ENCODE measurements at places on chromosomes 16 and 17. TPM values are rescaled to one million over a fixed set of nuclear protein-coding genes. Genes with fewer than 3 reads are reported as not detected.

EFCAB3 gene
- total RNA-seq, result not detected

SLC4A1 gene
- not detected for total RNA-seq

SLFN12L gene
- total RNA-seq, result 0.33 TPM

CCL8 gene
- not detected for total RNA-seq

HAS3 gene
- 6.9 TPM for total RNA-seq

TP53TG3 gene
- total RNA-seq, result 1.2 TPM

ARL5C gene
- not detected for total RNA-seq

ATP1B2 gene
- total RNA-seq, result 0.08 TPM

ORC6 gene
- total RNA-seq, result 33.5 TPM

SPNS3 gene
- 0.10 TPM for total RNA-seq

GGT6 gene
- total RNA-seq, result not detected

PNMT gene
- total RNA-seq, result 2.4 TPM

CLEC18C gene
- total RNA-seq, result not detected

KRTAP29-1 gene
- not detected for total RNA-seq

KIF2B gene
- not detected for total RNA-seq

CSH1 gene
- not detected for total RNA-seq

KRTAP2-2 gene
- not detected for total RNA-seq

NACA2 gene
- total RNA-seq, result not detected

OR1E1 gene
- not detected for total RNA-seq

EVI2A gene
- total RNA-seq, result not detected

WNT9B gene
- total RNA-seq, result not detected

ZNF629 gene
- total RNA-seq, result 19.2 TPM

PLCG2 gene
- 10.8 TPM for total RNA-seq

TBC1D3H gene
- not detected for total RNA-seq

NEUROD2 gene
- total RNA-seq, result not detected

ACSM2A gene
- total RNA-seq, result not detected

GPR142 gene
- total RNA-seq, result not detected

CCL13 gene
- total RNA-seq, result not detected

CA5A gene
- total RNA-seq, result not detected

TM4SF5 gene
- not detected for total RNA-seq

PERCC1 gene
- not detected for total RNA-seq

BAIAP3 gene
- total RNA-seq, result 9.4 TPM

KRTAP4-5 gene
- not detected for total RNA-seq

PYDC1 gene
- not detected for total RNA-seq

TBC1D3L gene
- total RNA-seq, result 7.0 TPM

DHRS7C gene
- total RNA-seq, result not detected

SHBG gene
- total RNA-seq, result 1.2 TPM

GJD3 gene
- total RNA-seq, result 0.33 TPM

CHD9NB gene
- 0.64 TPM for total RNA-seq

BAHCC1 gene
- 77.4 TPM for total RNA-seq

KCNJ12 gene
- total RNA-seq, result 2.7 TPM

ETV4 gene
- total RNA-seq, result 8.3 TPM

RNF112 gene
- 0.10 TPM for total RNA-seq

HBA1 gene
- 4.4 TPM for total RNA-seq

FAM234A gene
- total RNA-seq, result 121 TPM

SOX8 gene
- total RNA-seq, result 1.8 TPM

USP6 gene
- 0.08 TPM for total RNA-seq

ASPHD1 gene
- total RNA-seq, result 87.0 TPM

FBXW10 gene
- total RNA-seq, result not detected

CMIP gene
- total RNA-seq, result 49.7 TPM

KREMEN2 gene
- 10.8 TPM for total RNA-seq

QPRT gene
- 27.9 TPM for total RNA-seq

GNG13 gene
- 0.23 TPM for total RNA-seq

SNX20 gene
- 0.10 TPM for total RNA-seq

Measured in Panc1 (cell line).